LHCN-M2 (cell line): ENCODE measurements at places on chromosomes 5 and 9. TPM values are rescaled to one million over a fixed set of nuclear protein-coding genes. Genes with fewer than 3 reads are reported as not detected.

The ADAMTSL1 gene
- 74.5 and 85.1 TPM in 2 replicates for total RNA-seq

The SLC22A4 gene
- total RNA-seq: 5.6 and 8.3 TPM in 2 replicates

DNA sequence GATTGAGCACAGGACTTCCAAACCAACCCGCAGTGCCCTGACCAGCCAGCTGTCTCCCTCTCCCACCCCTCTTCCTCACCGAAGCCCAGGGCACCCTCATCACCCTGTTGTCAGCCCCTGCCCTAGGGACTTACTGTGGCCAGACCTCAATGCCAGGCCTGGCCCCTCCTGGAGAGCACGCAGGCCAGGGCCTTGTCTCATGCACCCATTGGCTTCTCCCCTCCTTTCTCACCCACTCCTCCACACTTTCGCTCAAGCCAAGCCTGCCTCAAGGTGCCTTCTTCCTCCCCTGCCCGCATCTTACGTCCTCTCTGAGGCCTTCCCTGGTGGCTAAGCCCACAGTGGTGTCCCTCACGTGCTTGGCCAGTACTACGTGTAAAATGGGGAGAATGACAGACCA is 33.3 kb upstream of the N4BP3 start:
- no peak for DNase-seq

DNA sequence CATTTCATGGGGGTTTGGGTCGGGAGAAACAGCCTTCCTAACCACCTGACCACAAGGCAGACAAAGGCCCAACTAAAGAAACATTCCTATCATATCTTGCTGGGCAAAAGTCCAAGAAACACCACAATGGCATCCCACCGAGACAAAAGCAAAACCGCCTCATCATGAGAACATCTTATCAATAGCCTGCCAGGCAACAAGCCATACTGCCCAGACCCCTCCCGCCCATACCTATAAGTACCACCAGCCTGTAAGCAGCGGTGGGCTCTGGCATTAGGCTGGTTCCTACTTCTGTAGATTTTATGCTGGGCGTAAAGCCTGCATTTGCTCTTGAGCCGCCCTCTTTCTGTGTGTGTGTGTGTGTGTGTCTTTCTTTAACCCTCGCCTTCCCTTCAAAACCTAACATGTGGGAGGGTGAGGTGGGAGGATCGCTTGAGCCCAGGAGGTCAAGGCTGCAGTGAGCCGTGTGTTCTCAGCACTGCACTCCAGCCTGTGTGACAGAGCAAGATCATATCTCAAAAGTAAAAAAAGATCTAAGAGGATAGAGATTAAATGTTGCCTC is 56.9 kb downstream of the PDE6A start:
- DNase-seq: peak; percentile 94

The SETD9 gene
- 19.6 and 23.3 TPM in 2 replicates for total RNA-seq

- DNase-seq: no peak
Observed at GRCh38 chr9:109281518-109281917, 39.3 kb downstream of the EPB41L4B start.

- peak; percentile 45 for DNase-seq
Observed at GRCh38 chr5:152542741-152543140, 137.7 kb upstream of the NMUR2 start.

DNA sequence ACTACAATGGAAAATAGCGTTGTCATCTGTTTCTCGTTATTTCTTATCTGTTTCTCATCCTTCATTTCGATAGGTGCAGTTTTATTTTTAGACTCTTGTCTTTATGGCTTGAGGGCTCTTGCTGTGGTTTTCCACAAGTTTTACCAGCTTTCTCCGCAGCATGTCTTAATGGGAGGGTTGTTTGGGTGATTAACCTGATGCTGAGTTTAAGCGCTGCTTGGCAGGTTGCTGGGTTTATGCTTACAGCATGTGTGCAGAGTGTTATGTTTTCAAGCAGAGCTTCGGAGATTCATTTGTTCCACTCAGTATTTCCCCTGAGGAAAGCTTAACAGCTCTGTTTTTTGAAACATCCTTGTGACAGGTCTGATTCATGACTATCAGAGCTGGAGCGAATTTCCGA is 154.0 kb downstream of the SLC12A2 start:
- no peak for DNase-seq

- no peak for DNase-seq
Observed at GRCh38 chr5:39542511-39543285, 117.9 kb upstream of the DAB2 start.

DNA sequence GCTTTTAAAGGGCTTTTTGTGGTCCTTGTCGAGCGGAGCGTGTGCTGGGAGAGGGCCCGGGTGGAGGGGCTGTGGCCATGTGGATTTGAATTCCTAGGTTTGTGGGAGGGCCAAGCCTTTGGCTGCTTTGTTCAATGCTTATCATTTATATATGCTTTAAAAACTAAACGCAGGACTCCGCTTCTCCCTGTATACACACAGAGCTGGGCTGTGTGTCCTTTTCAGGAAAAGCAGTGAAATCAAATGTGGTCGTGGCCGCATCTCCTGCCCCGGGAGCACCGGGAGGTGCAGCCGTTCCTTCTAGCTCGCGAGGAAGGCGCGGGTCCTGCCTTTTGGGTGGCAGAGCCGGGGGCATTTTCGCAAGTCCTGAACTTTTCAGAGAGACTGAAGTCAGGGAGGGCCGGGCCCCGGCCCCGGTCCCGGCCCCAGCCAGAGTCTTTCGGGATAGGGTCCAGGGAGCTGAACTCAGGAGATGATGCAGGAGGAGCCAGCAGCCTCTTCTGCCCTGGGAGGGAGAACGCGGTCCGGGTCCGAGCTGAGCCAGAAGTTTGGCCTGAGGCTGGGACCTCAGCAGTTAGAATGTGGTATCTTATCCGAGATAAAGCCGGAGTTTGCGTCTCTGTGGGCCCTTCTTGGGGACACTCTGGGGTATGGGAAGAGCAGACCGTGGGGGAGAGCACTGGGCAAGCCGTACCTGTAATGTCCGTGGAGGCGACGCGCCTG is 158.8 kb downstream of the C9orf152 start:
- DNase-seq: no peak

DNA sequence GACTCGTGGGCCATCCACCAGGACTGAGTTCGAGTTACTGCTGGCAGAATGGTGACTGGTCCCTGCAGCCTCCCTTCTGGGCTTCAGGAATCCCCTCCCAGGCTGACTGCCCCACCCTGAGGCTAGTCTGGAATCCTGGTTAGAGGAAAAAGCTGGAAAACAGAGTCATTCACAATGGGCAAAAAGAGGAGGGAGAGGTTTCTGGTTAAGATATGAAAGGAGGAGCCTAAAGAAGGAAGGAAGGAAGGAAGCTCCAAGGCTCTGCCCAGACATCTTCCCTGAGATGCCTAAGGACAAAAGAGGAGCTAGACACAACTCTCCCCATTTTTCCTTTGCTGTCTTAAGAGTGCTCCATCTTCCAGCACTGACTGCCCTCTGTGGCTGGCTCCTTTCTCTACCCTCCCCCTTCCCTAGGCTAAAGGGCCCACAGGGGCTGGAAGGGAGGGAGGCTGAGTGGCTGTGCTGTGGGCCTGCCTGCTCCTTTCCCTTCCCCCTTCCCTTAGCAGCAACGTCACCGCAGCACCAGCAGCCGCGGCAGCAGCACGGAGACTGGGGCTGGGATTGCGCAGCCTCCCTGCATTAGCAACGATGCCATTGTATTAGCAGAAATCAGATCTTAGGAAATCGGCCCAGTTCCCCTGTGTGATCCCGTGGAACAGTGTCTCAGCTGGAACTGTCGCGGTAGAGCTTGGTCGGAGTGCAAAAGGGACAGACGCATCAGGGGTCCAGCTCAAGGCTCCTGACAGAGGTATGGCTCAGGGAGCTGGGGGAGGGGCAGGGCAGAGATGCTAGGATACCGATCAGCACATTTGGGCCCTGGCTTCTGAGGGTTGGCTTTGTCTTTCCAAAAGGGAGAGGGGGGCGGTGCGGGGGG is 48.7 kb downstream of the RUSC2 start:
- peak; percentile 73 for DNase-seq

DNA sequence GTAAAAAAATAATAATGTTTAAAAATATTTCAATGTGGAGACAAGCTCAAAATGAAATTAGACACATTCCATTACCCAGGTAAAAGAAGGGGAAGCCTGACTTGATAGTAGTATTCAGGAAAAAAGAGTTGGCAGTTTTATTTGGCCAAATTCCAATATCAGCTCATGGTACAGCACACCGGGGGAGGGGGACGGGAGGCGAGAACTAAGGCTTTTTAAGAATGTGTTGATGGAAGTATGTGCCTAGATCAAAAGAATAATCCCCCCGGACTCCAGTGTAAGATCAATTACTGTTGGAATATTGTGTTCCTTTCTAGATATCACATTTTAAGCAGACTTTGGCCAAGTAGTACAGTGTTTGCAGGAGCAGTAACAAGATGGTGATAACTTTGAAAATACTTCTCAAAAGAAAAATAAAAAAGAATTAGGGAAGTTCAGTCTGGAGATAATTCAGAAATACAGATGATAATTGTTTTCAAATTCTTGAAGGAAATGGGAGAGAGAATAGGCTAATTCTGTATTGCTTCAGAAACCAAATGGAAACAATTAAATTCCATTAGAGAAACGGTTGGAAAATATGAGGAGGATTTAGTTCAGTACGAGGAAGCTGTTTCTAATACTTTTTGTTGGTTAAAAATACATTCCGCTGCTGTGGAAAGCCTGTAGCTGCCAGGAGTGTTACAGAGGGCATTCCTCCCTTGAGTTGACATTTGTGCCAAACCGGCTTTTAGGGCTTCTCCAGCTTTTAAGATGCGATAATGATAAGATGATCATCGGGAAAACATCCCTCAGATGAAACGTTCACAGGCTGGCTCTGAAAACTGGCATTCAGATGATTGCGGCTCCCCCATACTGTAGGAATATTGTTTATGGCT is 98.1 kb upstream of the ERBIN start:
- DNase-seq: no peak

DNA sequence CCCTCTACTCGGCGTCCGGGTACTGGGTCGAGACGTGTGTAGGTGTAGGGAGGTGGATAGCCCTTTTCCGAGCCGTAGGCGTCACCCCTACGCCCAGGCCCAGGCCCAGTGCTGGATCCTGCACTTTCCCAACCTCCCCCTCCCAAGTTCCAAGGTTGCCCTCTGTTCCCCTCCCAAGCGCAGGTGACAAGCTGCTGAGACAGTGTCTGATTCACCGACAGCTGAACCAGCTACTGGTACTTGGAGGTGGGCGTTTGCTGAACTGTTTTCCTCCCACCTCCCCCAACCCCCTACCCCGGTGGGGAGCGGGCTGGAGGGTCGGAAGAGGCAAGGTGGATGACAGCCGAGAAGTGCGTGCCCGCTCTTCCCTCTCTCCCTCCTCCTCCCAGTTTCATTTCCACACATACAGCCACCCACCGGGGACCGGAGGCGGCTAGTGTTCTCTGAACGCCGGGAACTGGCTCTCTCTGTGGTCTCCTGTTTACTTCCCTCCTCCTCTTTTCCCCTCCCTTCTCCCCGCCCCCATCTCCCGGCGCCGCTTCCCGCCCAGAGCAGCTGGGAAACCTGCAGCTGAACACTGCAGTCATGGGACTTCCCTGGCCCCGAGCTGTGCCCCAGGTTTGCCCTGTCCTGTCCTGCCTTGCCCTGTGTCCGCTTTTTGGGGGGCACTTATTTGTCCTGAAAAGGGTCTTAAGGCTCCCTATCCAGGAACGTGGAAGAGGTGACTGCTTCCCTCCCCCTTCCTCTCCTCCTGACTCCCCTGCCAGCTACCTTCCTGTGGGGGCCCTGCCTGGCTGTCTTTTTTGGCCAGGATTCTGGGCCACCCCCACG is 6.2 kb upstream of the KLF9 start:
- DNase-seq: peak; percentile 96

- DNase-seq: no peak
Observed at GRCh38 chr5:1820926-1821325, 19.7 kb downstream of the NDUFS6 start.

GRCh38 chr5:95219411-95219810 is 65.5 kb downstream of the MCTP1 start:
- DNase-seq: no peak
